ENCODE measurements at places on chromosomes 16 and 17. TPM values are rescaled to one million over a fixed set of nuclear protein-coding genes. Genes with fewer than 3 reads are reported as not detected.

- peak; percentile 95 for DNase-seq
Observed at GRCh38 chr16:15811481-15812400, 45.1 kb downstream of the MYH11 start.

- DNase-seq: peak; percentile 84
Observed at GRCh38 chr17:82876602-82877379, 37.0 kb upstream of the ZNF750 start.

The KCNH6 gene
- not detected for total RNA-seq

- peak; percentile 58 for DNase-seq
Observed at GRCh38 chr17:6061290-6061689, 8.9 kb upstream of the WSCD1 start.

DNA sequence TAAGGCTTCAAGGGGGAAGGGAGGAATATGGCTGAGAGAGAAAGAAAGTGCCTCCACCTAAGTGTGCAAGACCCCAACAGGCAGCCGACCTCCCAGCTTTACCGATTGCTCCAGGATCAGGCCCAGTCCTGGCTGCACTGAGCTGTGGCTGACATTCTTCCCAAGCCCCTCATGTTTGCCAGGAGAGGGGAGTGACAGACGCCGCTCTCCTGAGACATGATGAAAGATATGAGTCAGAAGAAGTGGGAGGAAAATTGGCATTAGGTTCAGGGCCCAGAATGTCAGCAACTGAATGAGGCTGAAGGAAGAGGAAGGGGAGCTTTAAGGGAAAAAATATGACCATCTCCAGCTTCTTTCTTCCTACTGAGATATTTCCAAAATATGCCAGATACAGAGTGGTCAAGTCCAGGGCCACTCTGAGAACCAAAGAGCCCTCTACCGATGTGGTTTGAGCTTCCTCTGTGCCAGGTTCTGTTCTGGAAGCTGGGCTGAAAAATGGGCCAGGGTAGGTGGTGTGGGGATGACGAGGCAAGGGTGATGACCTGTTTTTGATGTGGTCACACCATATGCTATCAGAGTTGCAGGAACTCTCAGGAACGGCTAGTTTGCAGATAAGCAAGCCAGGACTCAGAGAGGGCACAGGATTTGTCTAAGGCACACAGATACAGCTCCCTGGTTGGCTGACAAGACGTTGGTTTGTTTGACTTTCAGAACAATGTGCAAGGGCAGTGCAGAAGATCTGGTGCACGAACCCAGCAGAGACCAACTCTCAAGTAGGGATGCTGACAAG lies 176.7 kb downstream of the SOX9 start:
- DNase-seq: peak; percentile 14

DNA sequence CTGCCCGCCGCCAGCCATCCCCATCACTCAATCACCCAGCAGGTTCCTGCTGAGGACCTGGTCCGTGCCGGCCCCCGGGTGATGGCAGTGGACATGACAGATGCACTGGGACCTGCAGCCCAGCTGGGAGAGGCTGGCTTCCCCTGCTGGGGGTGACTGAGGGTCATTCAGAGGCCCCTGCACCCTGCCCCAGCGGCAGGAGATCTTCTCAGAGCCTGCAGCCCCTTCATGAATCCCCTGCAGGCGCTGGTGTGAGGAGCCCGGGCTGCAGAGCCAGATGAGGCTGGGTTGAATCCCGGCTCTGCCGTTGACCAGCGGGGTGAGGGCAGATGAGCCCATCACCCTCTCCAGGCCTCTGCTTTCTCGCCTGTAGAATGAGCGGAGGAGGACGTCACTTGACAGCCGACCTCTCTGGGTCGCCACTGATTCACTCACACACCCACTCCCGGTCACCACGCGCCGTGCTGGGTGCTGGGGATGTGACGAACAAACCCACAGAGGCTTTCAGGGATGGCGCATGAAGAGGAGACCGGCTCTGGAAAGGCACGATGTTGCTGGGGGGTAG lies 95.2 kb upstream of the CIBAR2 start:
- DNase-seq: no peak

- no peak for DNase-seq
Observed at GRCh38 chr16:66109677-66110076, 256.8 kb upstream of the CDH5 start.

DNA sequence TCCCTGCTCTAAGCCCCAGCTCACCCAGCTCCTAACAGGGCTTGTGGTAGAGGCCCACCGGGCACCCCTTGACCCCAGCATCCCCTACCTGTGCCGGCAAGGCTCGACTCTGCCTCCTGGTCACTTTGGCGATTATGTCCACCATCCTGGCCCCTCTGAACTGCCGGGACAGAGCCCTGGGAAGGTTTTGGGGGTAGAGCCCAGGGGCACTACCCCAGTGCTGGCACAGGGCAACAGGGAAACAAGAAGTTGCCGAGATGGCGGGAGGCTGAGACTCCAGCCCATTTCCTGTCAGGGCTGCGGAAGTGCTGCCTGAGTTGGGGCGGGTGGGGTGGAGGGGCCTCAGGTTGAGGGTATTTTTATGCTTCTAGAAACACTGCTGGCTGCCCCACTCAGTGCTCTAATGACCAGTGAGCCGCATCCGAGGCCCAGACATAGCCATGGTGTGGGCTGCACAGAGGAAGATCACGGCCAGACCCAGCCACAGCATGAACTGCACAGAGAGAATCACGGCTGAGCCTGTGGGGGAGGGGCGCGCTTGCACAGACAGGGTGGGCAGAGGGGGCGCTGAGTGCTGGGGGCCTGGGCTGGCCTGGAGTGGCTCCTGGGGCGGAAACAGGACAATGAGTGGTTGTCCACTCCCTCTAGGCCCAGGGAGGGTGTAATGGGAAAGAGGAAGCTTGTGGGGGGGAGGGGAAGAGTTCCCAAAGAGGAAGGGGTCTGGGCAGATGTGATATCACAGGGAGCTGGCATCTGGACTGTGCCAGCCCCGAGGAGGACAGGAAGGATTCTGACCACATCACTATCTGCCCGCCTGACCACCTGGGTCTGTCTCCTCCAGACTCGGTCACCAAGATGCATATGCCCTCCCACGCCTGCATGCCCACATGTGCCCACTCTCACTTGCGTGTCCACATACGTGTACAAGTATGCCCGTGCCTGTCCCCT lies 22.3 kb downstream of the ARHGAP27 start:
- no peak for DNase-seq

- DNase-seq: no peak
Observed at GRCh38 chr17:56908001-56908542, 5.8 kb downstream of the TRIM25 start.

DNA sequence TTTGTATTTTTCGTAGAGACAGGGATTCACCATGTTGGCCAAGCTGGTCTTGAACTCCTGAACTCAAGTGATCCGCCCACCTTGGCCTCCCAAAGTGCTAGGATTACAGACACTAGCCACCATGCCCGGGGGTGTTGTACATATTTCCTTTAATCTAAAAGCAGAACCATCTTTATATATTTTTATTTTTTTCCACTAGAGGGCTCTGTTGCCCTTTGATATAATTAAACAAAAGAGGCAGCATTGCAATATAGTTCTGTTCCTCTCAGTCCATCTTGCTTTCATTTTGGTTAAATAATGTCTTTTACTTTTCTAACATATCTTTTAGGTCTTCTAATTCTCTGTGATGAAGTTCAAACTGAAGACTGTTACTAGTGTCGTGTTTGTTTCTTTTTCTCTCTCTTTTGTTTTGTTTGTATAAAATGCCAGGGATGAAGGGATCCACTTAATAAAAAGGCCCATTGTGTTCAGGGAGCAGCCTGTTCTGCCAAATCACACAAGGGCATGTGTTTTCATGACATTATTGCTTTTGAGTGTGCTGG lies 23.4 kb downstream of the WWOX start:
- DNase-seq: peak; percentile 75

DNA sequence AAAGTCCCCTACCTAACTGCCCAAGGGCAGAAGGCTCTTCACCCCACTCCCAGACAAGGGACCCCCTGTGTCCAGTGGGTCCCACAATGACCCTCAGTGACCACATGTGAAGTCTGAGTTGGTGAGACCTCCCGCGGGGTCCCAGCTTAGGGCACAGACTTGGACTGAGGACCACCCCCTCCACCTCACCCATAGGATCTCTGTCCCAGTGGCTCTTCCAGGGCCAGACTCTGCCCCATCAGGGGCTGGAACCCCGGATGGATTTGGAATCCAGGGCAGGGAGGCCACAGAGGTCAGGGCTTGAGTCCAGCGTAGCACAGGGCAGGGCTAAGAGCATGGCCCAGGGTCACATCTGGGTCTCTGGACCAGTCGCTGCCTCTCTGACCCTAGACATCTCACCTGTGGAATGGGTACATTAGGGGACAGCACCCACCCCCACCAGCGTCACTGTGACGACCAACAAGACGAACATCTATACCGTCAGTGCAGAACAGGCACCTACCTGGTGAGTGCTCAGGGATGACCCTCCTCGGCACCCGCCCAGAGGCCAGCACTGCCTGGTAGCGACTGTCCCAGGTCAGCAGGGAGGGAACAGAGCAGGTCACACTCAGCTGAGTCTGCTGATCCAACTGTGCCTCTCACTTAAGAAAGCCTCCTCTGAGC lies 37.7 kb downstream of the TNFRSF13B start:
- no peak for DNase-seq

The CACNG1 gene
- total RNA-seq: not detected

GRCh38 chr16:51133183-51133582 lies 17.9 kb downstream of the SALL1 start:
- DNase-seq: no peak

GRCh38 chr16:1958715-1959268 lies 546 bp upstream of the NDUFB10 start:
- DNase-seq: no peak

The CASKIN1 gene
- total RNA-seq: 0.18 TPM

GRCh38 chr17:1645207-1646171 lies at the start of gene SCARF1:
Gene SCARF1 (minus strand): TSS chr17:1645732. CDS start chr17:1645697, 35 bp downstream.
- DNase-seq: no peak
